ENCODE measurements at places on chromosomes 7 and 10.

- DNase-seq: peak; percentile 69
Observed at GRCh38 chr10:91410638-91411371, 661 bp downstream of the HECTD2 start.

DNA sequence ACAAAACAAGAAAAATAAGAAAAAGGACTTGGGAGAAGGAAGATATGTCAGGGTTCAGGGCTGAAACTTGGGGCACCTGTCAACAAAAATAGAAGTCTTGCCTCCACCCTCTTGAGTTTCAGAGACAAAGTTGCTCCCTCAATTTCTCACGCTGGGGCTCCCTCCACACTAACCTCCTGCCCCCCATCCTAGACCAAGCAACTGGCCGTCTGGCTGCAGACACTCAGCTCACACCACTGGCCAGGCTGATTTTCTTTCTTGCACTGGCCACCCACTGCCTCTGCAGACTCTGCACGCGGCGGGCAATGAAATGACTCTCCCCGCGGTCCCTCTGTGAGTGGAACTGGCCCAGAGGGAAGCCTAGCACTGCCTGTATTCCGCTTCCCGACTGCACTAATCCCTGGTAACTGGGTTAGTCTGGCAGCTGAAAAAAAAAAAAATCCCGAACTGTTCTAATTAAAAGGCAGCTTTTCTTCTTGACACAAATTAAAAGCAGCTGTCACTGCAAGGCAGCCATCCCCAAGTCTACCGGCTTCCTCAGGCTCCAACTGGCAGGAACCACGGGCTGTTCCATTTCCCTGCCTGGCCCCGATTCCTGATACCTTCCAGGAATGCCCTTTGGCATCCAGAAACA, 83.5 kb downstream of the SPDYE5 start:
- DNase-seq: no peak

DNA sequence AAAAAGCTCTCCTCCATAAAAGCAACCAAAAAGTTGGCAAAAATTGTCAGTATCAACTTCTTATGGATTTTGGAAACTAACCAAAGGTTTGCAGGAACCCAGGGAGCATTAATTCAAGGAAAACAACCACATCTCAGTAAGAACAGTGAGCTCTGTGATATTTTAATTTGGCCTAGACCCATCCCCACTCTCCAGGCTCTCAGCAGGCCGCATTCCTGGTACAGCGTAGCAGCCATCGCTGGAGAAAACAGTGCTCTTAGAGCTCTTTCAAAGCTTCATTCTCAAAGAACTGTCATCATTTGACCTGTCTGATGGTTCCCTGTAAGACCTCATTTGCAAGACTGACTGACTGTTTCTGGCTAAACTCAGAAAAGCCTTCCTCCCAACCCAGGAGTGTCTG, 81.9 kb downstream of the NUDCD3 start:
- DNase-seq: no peak

GRCh38 chr10:90738885-90739284, 119.0 kb downstream of the HTR7 start:
- DNase-seq: no peak

DNA sequence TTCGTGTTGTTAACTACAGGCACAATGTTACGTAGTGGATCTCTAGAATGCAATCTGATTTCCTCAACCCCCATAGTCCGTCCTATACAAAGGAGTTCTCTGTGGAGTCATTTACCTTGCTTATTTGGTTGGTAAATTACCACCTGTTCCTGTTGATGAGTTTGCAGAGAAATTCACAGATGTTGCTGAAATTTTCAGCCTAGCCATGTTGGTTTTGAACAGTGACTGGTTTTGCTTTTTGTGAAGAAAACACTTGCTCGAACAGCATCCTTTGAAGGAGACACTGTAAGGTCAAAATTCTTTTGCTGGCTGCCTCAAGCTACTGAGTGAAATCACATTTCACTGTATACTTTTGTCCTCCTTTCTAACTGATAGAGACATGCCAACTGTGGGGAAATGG, 15.4 kb upstream of the PRKCQ start:
- DNase-seq: no peak

GRCh38 chr10:24448351-24448999, 239.5 kb downstream of the KIAA1217 start:
- DNase-seq: no peak

GRCh38 chr10:55873485-55873884, 487.6 kb downstream of the ZWINT start:
- DNase-seq: no peak

- DNase-seq: no peak
Observed at GRCh38 chr7:26376175-26376917, 84.7 kb downstream of the SNX10 start.

GRCh38 chr7:50446542-50446960, 3.6 kb downstream of the FIGNL1 start:
- no peak for DNase-seq

- DNase-seq: no peak
Observed at GRCh38 chr10:70368774-70369482, 13.5 kb downstream of the LRRC20 start.

- DNase-seq: no peak
Observed at GRCh38 chr7:132263151-132263550, 313.1 kb downstream of the PLXNA4 start.

DNA sequence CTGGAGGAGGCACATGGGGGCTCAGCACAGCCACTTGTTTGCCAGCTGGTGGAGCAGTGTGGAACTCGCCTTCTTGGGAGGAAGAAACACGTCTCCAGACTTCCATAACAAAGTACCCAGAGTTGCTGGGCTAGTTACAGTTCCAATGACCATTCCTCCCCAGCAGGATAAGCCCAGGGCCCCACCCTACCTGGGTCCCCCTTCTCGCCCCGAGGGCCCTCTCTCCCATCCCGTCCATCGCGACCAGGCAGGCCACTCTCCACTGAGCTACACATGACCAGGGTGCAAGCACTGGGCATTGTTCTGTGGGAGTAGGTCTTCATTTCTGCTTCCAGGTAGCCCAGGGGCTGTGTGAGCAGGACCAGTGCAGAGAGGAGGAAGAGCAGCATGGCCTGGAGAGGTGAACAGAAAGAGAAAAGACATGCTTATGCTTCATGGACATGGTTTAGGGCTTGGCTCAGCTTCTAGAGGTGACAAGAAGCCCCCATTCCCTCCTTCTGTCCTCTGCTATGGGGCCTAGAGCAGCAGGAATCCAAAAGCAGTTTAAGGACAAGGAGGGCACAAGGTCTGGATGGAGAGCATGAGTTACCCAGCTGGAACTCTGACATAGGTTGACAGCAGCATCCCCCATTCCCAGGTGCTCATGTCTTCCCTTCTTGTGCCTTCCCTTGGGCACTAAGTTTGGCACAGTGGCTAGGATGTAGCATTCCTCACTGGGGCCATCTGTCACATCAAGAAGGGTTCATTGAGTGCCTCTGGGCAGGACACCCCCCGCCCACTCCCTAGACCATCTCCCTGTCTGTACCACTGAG, 2.4 kb downstream of the SFTPD start:
- no peak for DNase-seq

DNA sequence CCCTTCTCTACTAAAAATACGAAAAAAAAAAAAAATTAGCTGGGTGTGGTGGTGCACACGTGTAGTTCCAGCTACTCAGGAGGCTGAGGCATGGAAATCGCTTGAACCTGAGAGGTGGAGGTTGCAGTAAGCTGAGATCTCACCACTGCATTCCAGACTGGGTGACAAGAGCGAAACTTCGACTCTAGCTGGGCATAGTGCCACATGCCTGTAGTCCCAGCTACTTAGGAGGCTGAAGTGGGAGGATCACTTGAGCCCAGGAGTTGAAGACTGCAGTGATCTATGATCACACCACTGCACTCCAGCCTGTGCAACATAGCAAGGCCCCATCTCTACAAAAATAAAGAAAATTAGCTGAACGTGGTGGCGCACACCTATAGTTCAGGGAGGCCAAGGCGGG, 1.2 kb upstream of the SPACDR start:
- no peak for DNase-seq

DNA sequence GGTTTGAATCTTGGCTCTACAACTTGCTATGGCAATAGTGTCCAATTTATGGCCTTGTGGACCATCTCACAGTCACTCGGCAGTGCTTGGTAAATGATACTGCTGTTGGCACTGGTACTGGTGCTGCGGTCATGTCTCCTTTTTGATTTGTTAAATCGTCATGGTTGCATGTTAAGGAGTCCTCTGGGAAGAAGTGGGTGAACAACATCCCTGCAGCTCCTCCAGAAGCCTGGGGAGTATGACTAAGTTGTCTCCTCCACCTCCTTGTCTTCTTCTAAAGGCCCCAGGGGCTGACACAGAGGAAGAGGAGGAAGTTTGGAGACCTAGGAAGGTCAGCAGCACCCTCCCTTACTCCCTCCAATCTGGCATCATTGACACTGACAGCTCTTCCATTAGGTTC, 8.5 kb downstream of the ITPRIP start:
- no peak for DNase-seq

- DNase-seq: no peak
Observed at GRCh38 chr7:114791771-114792170, 130.1 kb upstream of the MDFIC start.

- DNase-seq: no peak
Observed at GRCh38 chr10:71283410-71283809, 35.6 kb upstream of the SLC29A3 start.

- no peak for DNase-seq
Observed at GRCh38 chr7:72753781-72754180, 74.2 kb downstream of the TYW1B start.

- no peak for DNase-seq
Observed at GRCh38 chr10:69055241-69055640, 32.7 kb upstream of the SRGN start.

DNA sequence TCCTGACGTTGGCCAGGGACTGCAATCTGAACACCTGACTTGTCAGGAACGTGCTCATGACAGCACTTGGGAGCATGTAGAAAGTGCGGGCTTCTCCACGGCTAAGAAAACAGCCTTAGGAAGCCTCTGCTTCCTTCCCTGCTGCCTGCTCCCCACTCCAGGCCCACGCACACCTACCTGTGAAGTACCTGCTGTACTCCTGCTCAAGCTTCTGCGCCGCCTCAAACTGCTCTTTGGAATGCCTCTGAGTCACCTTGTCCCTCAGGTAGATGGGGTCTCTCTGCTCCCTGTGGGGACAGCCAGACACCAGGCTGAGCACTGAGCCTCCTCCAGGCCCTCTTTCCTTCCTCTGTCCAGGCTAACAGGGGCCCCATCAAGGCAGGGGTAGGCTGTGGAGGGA, 132.7 kb downstream of the DLG5 start:
- no peak for DNase-seq

DNA sequence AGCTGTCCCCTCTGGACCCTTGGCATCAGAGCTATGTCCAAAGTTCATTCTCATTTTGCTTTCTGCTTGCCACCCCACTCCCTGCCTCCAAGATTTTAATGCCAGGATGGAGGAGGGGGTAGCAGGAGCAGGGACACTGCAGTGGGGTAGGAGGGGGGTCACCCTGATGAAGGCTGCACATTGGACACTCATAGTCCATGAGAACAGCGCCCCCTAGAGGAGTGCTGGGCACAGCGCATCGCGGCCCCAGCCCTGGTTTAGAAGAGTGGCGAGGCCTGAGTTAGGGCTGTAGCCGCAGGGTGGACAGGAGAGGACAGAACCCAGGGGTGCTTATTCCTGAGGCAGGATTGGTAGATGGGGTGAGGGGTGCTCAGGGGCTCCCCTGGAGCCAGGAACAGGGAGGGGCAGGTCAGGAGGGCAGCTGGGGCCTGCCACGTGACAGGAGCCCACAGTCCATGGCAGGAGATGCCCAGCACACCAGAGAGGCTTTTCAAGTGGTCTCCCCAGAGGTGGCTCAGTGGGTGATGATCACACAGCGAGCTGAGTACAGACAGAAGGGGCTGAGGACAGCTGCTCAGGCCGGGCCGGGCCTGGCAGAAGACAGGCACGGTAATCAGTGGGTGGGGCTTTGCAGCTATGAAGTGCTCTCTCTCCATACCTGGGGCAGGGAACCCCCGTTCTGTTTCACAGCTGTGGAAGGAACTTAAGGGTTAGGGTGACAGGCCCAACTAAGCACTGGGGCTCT, 71.4 kb downstream of the NEURL1 start:
- DNase-seq: no peak

GRCh38 chr7:83486957-83487356, 162.0 kb downstream of the SEMA3E start:
- no peak for DNase-seq

- no peak for DNase-seq
Observed at GRCh38 chr10:115974351-115974750, 298.7 kb downstream of the GFRA1 start.

DNA sequence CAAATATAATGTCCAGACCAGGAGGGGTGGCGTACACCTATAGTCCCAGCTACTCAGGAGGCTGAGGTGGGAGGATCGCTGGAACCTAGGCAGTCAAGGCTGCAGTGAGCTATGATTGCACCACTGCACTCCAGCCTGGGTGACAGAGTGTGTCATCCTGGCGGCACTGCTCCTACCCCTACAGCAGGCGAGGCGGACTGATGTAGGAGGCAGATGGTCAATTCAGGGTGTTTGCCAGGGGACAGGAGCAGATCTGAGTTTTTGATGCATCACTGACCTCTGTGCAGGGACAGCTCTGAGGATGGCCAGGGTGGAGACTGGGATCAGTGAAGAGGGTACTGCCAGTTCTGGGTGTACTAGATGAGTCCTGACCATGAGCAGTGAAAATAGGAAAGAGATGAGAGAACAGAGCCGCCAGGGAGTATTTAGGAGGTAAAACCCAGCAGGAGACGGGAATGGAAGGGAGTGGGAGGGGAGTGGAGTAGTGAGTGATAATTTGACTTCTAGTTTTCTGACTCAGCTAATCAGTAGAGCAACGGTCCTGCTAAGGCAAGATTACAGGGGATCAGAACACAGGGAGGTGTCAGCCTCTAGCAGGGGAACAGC, 75.3 kb downstream of the HIP1 start:
- DNase-seq: no peak

- DNase-seq: no peak
Observed at GRCh38 chr10:98254234-98254974, 13.6 kb downstream of the LOXL4 start.

GRCh38 chr10:44397476-44398225, 12.8 kb upstream of the CXCL12 start:
- no peak for DNase-seq

GRCh38 chr10:58435297-58435985, 50.2 kb downstream of the TFAM start:
- DNase-seq: no peak

DNA sequence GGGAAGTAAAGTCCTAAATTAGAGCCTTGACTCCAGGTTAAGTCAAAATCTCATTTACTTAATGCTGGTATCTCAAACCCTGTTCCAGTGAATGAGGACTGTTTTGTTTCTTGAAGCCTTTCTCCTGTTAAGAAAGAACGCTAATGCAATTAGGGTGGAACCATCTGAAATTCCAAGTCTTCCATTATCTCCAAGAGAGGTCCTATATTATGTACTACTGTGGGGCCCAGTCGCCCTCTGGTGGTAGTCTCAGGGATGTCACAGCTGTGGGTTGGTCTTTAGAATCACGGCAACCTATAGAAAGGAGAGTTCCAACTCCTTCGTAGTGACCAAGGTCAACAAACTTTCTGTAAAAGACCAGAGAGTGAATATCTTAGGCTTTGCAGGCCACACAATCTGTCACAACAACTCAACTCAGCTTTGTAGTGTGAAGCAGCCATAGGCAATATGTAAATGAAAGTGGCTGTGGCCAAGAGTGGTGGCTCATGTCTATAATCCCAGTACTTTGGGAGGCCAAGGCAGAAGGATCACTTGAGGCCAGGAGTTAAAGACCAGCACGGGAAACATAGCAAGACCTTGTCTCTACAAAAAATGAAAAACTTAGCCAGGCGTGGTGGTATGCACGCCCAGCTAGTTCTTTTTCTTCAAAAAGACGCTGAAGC, 9.3 kb downstream of the RPP38 start:
- peak; percentile 65 for DNase-seq

GRCh38 chr10:9834434-9834833, 1183.2 kb upstream of the CELF2 start:
- peak; percentile 11 for DNase-seq
